Posterior vena cava (tissue), 2 donors: ENCODE measurements at places on chromosomes 3 and 15. TPM values are rescaled to one million over a fixed set of nuclear protein-coding genes. Genes with fewer than 3 reads are reported as not detected.

The PLCH1 gene
- not detected for total RNA-seq

The TUBGCP5 gene
- 16.6 TPM for total RNA-seq

The C3orf22 gene
- not detected for total RNA-seq

The ATP13A4 gene
- total RNA-seq: 0.33 TPM

The ISLR gene
- total RNA-seq: 108 TPM

The NPAP1 gene
- total RNA-seq: not detected

The FANCD2OS gene
- total RNA-seq: not detected

DNA sequence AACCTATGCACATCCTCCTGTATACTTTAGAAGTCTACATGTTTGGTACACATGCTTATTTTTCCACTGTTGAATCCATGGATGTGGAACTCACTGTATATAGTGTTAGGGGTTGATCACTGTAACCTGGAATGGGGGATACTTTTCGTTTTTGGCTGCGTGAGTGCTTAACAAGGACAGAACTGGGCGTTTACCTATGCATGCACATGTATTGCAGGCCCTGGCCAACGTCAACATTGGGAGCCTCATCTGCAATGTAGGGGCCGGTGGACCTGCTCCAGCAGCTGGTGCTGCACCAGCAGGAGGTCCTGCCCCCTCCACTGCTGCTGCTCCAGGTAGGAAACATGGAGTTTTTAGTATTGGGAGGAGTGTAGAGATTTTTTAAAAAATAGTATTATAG lies 2.3 kb downstream of the RPLP1 start:
- no peak for DNase-seq

DNA sequence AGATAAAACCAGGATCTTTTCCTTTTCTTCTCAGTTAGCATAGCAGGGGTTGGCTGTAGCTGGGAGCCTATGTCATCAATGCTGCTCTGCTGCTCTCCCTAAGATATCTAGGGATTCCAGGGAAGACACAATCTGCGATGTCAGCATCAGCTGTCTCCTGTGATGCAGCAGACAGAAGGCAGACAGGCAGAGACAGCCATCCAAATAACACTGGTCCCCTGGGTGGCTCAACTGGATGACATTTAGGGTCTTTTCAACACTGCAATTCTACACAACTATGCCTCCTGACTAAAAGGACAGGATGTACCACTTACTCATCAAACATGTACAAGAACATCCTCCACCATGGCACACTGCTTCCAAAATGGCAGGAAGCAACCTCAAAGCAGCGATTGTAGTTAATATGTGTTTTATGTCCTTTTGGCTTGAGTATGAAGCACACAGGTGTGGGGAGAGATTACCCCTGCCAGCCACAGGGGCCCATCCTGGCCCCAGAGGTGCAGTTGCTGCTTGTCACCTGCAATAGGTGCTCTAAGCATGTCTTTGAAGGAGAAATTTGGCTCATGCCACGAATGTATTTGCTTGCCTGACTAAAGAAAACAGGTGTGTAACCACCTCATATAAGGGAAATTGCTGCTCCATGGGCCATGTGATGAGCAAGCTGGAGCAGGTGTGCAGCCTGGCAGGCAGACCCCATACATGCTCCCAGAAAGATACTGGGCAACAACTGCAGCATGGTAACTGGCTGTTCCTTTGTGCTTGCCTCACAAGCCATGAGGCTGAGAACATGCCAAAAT lies 357.8 kb downstream of the VPS13C start:
- DNase-seq: no peak

DNA sequence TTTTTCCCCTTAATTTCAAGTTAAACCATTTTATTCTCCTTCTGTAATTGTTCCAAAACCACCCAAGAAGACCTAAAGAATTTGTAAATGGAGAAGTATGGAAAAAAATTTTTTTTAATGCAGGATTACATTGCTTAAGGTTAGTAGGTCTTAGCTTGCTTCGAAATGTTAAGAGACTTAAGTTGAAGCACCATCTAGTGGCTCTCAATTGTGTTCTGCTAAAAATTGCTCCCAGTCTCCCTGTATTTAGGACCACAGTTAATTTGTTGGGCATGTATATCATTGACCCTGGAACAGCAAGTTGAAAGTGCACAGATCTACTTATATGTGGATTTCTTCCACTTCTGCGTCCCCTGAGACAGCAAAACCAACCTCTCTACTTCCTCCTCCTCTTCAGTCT lies 32.4 kb downstream of the CD200R1L start:
- no peak for DNase-seq

- no peak for DNase-seq
Observed at GRCh38 chr3:127831723-127832172, 9.4 kb upstream of the MGLL start.

- DNase-seq: no peak
Observed at GRCh38 chr15:23572844-23573243, 7.4 kb downstream of the MKRN3 start.

GRCh38 chr3:59605318-59605717 lies 555.5 kb upstream of the CFAP20DC start:
- no peak for DNase-seq

- no peak for DNase-seq
Observed at GRCh38 chr3:45123581-45124269, 22.5 kb downstream of the CDCP1 start.

DNA sequence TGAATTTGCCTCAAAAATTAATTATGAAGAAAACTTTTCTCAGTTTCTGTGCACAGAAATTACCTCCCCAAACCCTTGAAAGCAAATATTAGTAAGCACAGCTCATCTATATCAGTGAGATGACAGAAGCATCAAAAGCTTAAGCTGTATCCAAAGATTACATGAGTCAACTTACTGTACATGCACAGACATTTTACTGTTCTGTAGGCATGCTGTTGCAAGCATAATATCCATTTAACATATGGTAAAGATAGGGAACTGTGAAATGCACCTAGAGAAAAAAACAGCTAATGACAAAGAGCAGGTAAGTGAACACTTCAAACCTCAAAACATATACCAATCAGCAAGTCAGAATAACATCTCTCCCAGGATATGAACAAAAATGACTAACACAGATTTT lies 20.9 kb downstream of the SHOX2 start:
- DNase-seq: no peak

DNA sequence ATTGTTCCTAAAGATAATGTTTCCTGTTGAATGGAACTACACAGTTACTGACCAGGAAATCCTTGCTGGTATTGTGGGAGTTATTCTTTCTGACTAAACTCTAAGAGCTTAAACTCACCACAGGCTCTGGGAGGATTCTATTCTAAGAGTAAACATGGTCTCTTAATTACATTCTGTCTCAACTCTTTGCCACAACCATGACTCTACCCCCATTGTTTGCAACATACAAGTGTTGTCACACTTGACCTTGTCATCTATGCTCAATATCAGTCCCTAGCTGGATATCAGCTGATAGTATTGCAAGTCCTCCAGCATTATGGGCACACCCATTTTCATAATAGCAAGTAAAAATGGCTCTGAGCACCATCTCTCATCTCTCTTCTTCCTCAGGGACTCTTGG lies 29.6 kb upstream of the SECISBP2L start:
- no peak for DNase-seq

GRCh38 chr3:25385807-25386460 lies 42.1 kb upstream of the RARB start:
- no peak for DNase-seq

GRCh38 chr3:40047406-40047805 lies 238.0 kb downstream of the MYRIP start:
- DNase-seq: no peak

DNA sequence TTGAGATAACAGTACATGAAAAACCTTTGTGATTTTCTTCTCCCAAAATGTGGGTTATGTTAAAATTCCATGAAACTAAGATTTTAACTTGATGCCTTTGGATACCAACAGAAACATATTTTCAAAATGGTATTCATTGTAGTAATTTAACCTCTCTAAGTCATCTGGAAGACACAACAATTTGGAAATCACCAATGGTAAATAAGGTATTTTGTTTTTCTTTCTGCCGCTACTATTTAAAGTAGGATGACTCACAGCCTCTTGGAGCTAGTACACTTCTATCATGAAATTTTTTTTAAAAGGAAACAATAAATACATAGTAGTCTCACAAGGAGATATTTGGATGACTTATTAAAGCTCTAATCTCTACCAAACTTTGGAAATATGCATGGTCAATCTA lies 291.6 kb upstream of the VEPH1 start:
- DNase-seq: no peak
